ENCODE measurements at places on chromosomes 16 and 17. TPM values are rescaled to one million over a fixed set of nuclear protein-coding genes. Genes with fewer than 3 reads are reported as not detected.

ZFP3 gene
- 0.53 TPM for total RNA-seq

MEIOC gene
- total RNA-seq: not detected

DNA sequence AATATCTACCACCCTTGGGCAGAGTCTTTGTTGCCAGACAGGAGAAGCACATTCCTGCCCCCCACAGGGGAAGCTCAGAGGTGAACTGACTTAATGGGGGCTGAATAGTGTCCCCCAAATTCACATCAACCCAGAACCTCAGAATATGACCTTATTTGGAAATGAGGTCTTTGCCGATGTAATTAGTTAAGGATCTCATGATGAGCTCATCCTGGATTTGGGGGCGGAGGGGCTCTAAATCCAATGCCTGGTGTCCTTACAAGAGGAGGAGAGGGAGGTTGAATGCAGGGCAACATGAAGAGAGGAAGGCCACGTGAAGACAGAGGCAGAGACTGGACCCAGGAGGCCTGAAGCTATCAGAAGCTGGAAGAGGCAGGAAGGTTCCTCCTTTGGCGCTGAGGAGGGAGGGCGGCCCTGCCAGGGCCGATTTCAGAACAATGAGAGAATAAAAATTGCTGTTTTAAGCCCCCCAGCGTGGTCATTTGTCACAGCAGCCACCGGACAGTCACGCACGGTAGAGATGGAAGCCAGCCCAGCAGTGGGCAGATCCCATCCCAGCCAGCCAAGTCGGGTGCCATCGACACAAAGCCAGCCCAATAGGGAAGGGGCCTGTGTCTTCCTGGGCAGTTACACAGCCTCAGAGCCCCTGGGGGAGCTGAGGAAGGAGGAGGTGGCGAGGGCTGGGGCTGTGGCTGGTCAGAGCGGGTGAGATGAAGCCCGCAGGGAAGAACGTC lies 21.3 kb downstream of the C16orf74 start:
- DNase-seq: no peak

- DNase-seq: no peak
Observed at GRCh38 chr17:7511108-7511507, 26.9 kb downstream of the POLR2A start.

DNA sequence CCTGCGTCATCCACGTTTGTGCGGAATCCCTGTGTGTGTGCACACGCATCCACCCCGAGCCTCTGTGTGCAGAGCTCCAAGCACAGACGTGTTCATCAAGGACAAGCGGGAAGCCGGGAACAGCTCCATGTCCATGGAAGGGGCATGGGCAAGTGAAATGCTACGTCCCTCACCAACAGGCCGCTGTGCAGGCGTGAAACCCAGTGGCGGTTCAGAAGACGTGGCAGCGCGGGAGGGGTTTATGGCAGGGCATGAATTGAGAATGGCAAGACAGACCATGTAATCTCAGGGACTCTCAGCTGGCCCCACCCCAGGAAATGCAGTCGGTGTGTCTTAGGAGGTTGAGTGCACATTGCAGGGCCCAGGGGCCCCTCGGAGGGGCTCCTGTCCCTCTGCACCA lies 52.7 kb downstream of the TBC1D16 start:
- no peak for DNase-seq
